ENCODE measurements at places on chromosomes 3 and 15.

DNA sequence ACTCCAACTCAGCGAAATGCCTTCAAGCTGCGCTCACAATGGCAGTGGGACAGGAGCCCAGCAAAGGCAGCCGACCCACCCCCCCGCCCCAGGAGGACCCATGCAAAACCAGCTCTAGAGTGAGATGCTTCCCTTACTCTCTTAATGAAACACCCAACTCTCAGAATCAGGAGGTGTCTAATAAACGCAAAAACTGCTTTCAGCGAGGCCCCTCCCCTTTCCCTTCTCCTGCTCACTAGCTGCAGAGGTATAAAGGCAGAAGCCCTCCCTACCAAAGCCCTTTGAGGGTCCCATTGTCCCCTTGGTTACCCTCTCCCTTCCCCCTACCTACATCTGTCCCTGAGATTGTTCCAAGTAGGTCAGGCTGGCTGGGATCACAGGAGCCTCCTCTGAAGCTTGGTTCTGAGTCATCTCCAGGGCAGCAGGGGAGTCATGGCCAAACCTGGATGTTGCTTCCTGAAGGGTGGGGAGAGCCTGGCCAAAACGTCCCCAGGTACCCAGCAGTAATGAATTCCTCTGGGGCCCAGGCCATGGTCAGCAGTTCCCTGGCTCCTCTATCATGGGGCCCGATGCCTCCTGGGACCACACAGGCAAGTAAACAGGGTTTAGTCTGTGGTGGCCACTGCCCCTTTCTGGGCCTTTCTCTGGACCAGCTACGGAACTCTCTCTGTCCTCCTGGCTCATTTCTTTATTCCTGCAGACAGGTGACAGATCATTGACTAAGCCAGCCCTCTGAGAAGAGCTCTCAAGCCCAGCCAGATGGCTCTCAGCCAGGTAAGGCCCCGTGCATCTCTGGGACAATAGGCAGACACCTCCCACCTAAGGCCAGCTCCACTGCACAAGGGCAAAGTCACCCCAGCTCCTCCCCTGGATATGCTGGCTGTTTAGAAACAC is 8.6 kb downstream of the KLHL25 start:
- DNase-seq = no peak

- no peak for DNase-seq
Measured at GRCh38 chr15:100842756-100843730, 36.6 kb upstream of the ALDH1A3 start.

DNA sequence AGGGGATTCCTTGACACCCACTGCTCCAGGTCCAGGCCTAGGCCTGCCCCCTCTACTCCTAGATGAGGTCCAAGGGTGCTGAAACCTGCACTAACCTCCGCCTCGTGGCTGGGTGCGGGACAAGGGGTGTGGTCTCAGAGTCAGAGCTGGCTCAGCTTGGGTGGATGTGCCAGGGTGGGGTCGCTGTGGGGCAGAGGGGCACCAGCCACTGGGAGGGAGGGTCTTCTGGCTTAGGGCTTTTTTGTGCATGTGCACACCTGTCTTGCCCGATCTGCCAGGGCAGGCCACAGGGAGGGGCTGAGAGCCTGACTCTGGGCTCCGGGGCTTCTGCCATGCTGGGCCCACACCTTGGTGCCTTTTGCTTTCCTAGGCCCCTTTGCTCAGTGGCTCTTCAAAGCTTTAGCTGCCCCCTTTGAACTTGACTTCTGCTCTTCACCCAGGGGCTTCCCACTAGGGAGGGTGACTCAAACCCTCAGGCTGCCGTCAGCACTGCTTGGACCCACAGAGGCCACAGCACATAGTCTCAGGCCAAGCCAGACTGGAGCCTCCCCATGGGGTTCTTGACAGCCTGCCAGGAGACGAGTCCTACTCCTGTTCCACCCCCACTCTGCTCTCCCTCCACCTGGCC is 73.0 kb downstream of the KLF13 start:
- DNase-seq = no peak

DNA sequence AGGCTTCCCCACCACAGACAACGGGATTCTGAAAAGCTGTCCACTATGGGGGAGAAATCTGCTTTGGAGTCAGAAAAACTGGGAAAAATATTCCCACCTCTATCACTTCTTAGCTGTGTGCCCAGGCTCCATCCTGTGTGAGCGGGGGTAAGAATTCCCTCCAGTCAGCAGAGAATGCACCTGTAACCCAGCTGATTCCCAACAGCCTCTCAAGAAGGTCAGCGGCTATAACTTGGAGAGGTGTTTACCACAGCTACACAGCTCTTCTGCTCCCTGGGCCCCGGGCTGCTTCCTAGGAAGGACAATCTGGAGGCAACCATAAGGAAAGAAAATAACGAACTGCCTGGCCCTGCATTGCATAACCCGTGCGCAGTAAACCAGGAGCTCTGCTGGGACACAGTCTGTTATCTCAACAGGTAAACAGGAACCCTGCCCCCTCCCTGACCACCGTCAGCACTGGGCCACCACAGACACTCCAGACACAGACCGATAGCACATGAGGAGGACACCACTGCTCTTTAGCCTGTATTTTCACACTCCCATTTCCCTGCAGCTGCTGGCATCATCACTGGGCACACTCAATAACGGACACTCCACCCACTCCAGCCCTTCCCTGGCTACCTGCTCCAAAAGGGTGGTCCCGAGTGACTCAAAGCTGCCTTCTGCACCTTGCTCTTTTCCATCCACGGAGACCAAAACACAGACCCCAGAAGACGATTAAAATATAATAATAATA is 2.1 kb downstream of the RAB43 start:
- no peak for DNase-seq

GRCh38 chr3:122283796-122284445 is 41.1 kb upstream of the CSTA start:
- DNase-seq = no peak

GRCh38 chr15:81880314-81880713 is 165.5 kb downstream of the MEX3B start:
- no peak for DNase-seq

- no peak for DNase-seq
Measured at GRCh38 chr15:96334017-96334704, 3.7 kb downstream of the NR2F2 start.

DNA sequence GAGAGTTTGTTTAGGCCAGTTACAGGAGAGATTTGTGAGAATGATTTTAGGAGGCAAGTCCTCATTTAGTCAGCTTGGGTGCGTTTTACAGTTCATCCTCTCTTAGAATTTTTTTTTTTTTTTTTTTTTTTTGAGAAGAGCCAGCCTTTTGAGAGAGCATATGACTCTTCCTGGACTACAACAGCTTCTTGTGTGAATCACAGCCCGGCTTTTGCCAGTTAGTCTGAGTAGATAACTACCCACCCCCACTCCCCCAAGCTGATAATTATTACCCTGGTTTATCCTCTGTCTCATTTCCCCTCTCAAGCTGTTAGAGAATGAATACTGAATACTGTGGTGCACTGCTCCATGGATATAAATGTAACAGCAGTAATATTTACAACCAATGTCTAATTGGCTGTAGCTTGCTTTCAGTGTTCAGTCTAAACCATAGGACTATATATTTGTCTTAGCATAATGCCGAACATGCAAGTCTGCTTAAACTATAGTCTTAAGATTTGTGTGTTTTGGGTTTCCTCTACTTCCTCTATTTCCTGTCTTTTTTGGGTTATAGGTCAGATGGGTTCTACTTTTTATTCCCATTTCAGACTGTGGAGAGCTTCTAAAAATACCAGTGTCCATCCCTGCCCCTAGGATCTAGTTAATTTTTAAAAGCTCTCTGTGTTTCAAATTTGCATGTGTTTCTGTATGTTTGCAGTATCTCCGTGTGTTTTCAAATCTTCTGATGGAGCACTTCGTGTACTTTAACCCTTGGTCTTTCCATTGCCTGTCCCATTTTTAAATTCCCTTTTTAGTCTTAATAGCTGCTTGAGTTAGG is 8.0 kb downstream of the CHD2 start:
- DNase-seq = no peak

GRCh38 chr3:27673701-27674100 is 48.4 kb downstream of the EOMES start:
- DNase-seq = no peak

DNA sequence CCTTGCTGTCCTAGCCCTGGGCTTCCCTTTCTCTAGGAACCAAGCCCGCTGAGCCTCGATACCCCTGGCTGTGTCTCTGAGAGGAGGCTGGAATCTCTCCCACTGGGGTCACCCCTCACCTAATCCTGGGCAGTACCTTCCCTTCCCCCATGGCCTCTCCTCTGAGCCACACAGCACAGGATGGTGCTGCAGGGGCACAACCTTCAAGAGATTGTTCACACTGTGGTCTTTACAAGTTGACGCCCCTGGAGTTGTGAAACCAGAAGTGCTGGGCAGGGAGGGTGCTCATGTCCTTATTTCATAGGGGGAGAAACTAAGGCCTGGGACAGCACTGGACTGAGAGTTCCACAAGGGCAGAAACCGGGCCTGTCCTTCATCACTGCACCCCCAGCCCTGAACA is 70.9 kb upstream of the TMEM115 start:
- no peak for DNase-seq

DNA sequence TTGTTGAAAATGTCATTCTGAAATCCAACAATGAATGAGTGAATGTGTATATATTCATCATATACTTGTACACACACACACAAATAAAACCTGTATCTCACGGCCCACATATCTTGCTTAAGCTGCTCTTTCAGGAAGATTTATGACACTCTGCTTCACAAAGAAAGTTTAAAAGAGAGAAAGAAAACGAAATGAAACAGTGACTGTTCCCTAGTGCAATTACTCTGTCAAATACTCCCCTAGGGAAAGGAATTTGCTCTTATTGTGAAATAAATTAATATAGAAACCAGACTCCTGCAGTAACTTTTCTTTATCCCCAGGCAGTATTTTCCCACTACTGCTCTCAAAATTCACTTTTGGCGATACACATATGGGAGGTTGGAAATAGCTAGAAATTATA is 329.1 kb downstream of the VPS13C start:
- no peak for DNase-seq

DNA sequence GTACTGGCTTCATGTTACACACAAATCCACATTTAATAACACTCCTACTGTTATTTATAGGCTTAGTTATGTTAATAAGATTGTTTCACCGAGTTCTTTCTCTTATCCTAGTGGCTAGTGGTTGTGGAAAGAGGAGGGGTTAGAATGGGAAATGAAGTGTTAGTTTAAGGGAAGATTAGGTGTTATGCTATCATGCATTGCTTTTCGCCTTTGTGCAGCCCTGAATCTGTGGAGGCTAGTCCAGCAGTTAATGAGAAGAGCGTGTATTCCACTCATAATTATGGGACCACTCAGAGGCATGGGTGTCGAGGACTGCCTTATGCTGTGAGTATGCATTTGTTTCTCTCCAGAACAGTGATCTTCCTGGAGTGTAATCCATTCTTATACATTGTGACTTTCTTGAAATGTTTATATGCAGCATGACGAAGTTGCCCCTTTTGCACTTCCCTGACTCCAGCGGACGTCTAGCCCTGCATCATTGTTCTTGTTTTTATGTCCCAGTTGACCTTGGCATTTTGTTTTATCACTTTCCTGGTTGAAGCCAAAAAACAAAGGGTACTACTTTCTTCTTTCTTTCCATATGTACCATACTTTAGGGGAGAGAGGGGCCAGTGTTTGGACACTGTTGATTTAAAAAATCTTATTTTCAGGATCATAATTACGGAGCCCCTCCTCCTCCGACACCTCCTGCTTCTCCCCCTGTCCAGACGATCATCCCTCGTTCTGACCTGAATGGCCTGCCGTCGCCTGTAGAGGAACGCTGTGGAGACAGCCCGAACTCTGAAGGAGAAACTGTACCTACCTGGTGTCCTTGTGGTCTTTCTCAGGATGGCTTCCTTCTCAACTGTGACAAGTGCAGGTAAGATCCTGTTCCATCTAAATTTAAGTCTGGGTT is 36.5 kb downstream of the SETD5 start:
- no peak for DNase-seq

DNA sequence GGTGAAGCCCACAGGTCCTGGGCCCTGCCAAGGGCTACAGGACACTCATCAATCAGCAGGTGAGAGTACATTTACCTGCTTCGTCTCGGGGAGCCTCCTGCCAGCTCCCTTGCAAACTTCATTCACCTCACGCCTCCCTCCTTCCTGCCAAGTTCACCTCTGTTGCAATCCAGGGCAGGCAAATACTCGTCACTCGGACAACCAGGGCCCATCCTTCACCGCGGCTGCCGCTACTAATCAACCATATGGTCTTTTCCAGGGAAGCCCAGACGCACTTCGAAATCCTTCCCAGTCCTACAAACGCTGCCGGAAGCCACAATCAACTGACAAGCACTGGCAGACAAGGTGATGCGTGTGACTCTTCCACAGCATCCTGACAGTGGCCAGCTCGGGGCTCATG is 200.7 kb upstream of the NSMCE3 start:
- DNase-seq = no peak

- DNase-seq = no peak
Measured at GRCh38 chr3:183085634-183086390, 13.5 kb downstream of the MCCC1 start.

GRCh38 chr15:92629975-92630626 is 25.5 kb downstream of the FAM174B start:
- no peak for DNase-seq

DNA sequence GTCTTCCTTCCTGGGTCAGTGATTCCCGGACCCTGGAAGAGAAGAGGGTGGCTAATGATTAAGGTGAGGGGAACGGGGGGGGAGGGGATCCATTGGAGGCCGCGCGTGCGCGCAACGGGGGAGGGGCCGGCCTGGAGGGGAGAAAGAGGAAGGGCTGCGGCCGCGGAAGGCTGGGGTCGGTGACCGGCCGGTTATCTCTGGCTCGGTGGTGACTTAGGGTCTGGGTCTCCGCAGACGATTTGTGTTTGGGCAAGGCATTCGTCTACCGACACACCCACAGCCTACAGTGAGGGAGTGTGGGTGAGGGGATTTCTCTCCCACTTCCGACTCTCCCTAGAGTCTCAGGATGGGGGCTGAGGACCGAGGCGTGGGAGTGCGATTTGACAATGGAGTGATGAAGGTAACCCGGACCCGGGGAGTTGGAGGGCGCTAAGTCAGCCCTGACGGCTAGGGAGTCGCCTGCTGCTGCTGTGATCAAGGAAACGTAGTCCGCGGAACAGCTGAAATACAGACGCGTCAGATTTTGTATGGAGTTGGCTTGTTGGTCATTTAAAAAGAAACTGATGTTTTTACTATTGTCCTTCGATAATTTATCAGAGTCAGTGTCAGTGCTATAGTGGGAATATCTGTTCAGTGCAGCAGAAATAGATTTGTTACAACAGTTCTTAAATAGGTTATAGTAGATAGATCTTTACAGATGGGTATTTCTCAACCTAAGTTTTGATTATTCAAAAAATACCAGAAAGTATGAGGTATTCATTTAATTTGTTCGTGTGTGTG is 733 bp downstream of the RNF111 start:
- DNase-seq = peak; percentile 23

- no peak for DNase-seq
Measured at GRCh38 chr3:22231061-22231460, 480.1 kb upstream of the ZNF385D start.

DNA sequence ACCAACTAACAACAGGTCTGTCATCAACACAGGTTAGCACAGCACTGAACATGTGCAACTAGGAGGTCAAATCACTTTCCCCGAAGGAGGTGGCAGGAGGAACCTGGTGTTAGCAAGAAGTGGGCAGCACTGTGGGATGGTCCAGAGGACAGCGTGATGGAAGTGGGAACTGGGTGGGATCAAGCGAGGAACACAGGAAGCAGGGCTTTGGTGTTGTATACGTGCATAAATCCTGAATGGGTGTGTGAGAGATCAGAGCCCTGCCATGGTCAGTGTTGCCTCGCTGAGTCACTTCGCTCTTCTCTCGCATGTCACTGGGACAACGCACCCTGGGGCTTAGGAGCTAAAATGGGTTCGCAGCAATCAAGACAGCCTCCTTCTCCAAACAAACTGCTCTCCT is 62.1 kb downstream of the MOBP start:
- no peak for DNase-seq

- no peak for DNase-seq
Measured at GRCh38 chr3:177322881-177323280, 125.6 kb upstream of the TBL1XR1 start.

Measured in stimulated activated CD8-positive, alpha-beta memory T cell treated with anti-CD3 and anti-CD28 coated beads, Interleukin-4, amount 100 ng/mL, for 1 hour (primary cell).